Pons (tissue), 1 donor: ENCODE measurements at places on chromosomes 16 and 17.

GRCh38 chr16:74188856-74189255, 107.8 kb upstream of the PSMD7 start:
- no peak for DNase-seq

DNA sequence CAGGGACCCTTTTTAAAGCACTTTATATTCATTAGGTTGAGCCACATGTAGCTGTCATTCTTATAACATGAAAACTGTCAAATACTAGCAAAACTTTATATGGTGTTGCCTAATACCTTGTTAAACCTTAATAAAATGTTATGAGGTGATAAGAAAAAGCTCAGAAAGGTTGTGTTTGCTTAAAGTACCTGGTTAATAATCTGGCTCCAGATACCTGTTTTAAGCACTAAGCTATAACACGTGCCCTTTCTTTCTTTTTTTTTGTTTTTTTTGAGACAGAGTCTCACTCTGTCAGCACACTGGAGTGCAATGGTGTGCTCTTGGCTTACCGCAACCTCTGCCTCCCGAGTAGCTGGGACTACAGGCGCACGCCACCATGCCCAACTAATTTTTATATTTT, 58.9 kb upstream of the STAC2 start:
- no peak for DNase-seq

- DNase-seq, result no peak
Observed at GRCh38 chr17:73757420-73757819, 113.2 kb upstream of the SDK2 start.

- DNase-seq, result no peak
Observed at GRCh38 chr16:74903120-74903519, 81.8 kb downstream of the WDR59 start.

GRCh38 chr17:60823515-60823914, 145.9 kb downstream of the BCAS3 start:
- no peak for DNase-seq

DNA sequence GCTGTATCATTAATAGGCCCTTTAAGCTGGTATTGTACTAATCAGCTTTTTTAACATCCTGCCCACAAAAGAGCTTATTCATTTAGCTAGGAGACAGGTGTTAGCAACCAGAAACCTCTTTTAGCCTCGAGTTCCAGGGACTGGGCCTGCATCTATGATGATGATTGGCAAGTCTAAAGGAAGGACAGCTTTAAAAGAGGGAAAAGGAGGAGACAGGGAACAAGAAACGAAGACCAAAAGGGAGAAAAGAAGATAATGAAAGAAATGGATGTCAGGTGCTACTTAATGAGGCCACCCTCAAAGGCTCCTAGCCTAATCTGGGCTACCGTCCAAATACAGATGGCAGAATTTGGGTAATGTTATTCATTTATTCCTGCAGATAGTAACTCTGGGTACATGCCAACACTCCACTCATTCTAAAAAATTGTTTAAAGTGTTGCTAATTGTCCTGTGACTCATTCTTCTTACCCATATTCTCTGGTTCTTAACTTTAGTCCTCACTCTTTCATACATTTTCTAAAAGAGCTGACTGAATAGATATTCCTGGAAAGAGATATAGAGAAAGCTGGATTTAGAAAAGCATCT, 18.7 kb upstream of the RFFL start:
- DNase-seq, result peak; percentile 70

DNA sequence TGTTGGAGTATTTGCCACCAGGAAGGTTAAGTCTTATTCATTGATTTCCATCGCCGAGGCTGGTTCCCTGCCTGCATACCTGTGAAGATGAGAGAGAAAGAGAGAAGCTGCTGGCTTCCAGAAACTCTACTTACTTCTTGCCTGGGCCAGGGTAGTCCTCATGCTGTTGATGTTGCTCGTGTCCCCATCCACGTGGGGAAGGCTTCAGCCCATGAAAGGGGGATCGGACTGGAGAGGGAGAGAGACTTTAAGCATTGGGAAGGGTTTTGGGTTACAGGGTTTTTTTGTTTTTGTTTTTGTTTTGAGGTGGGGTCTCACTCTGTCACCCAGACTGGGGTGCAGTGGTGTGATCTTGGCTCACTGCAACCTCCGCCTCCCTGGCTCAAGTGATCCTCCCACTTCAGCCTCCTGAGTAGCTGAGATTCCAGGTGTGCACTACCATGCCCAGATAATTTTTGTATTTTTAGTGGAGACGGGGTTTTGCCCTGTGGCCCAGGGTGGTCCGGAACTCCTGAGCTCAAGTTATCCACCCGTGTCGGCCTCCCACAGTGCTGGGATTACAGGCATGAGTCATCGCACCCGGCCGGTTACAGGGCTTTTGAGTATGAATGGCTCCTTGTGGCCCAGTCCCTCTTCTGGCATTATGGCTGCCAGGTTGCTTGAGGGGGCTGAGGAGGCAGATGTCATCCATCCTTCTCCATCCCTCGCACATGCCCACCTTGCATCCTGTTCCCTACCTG, 26.6 kb downstream of the ITGB3 start:
- no peak for DNase-seq

GRCh38 chr17:43936434-43936833, 5.8 kb downstream of the PPY start:
- DNase-seq, result no peak

GRCh38 chr17:76363107-76363842, 9.6 kb upstream of the PRPSAP1 start:
- no peak for DNase-seq

GRCh38 chr16:89574681-89575246, 794 bp upstream of the CPNE7 start:
- no peak for DNase-seq

DNA sequence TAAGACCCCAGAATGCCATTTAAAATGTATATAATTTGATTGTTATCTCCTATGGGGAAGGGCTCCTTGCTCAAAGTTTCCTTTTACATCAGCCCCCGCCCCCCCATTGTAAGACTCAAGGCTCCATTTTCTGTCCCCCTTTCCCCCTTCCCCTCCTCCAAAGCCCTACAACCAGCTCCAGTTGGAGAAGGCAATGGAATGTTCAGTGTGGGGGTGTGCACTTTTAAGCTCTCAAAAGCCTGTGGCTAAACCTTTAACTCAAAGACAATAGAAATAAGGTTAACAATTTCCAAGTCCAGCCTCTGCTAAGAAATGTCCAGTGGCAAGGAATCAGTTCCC, 114.7 kb downstream of the NOG start:
- DNase-seq, result no peak

- no peak for DNase-seq
Observed at GRCh38 chr16:2528161-2529060, 2.8 kb downstream of the CEMP1 start.

DNA sequence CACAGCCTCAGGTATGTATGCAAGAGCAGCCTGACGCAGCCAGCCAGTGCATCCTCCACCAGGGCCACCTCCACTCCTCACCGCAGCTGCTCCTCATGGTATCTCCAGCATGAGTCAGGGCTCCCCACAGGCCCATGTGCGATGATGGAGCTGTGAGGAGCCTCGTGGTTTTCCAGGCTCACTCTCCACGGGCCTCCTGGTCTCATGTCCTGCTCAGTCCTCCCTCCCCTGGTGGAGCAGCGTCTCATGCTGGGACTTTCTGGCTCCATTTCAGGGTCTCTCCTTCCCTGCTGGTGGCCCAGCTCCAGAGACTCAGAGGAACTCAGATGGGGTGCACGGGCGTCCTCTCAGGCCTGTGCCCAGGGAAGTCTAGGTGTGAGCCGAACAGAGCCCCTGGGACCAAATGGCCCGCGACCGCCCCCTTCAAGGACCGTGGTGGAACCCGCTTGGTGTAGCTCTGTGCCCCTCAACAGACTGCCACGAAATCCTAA, 70.4 kb downstream of the METRNL start:
- no peak for DNase-seq

- no peak for DNase-seq
Observed at GRCh38 chr17:68420065-68420464, 37.2 kb downstream of the WIPI1 start.
